Stimulated activated CD8-positive, alpha-beta memory T cell treated with anti-CD3 and anti-CD28 coated beads, Interleukin-7, amount 100 ng/mL, for 1 hour (primary cell): ENCODE measurements at places on chromosomes 4 and X.

DNA sequence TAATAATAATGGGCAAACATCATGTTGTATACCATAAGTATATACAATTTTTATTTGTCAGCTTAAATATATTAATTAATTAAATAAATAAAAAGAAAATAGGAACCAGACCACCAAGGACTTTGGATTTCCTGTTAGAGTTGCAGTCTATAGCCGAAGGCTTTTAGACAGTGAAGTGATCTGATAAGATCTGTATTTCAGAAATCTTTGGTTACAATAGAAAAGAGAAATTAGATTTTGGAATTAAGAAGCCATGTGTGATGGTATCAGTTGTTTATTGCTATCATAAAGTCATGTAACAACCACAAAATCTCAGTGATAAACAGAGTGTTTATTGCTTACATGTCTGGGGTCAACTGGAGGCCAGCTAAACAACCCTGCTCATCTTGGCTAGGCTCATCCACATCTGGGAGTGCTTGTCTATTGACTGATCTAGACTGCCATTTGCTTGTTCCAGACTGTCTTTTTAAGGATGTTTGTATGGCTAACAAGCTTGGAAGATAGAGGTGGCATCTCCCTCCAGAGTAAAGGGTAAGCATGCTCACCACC, 142.1 kb upstream of the USP9X start:
- no peak for DNase-seq

DNA sequence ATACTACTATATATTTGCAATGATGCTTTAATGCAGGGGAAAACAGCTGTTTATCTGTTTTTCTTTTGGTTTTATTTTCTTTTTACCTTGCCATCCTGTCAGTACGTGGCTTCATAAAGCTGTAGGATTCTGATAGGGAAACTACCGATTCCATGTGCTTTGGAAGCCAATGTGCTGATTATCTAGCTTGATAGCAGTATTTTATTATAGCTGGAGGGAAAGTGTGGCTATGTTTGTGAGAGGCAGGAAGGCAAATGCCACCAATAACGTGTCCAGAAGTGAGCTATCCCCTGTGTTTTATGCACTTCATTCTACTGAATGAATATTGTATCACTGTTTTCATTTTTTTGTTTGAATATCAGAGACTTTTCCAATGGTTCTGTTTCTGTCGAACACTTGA, 43.7 kb downstream of the IL15 start:
- DNase-seq: no peak

DNA sequence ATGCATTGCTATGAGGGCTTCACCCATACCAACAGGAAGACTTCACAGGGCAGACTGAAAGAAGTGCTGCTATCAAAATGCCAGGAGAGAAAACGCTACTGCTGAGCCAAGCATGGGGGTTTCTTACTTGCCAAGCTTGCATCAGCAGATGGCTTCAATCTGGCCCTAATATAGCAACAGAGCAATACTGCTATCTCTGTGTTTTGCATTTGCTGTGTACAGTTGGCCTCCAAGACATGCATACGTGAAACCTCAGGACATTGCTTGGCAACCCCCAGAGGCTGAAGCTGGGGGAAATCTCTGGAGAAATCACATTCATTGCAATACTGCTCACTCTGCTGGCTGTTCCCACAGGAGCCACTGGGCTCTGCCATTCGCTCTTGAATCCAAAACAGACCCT, 127.2 kb upstream of the GPC4 start:
- no peak for DNase-seq

GRCh38 chr4:80592950-80593349, 257.4 kb downstream of the CFAP299 start:
- DNase-seq: no peak

DNA sequence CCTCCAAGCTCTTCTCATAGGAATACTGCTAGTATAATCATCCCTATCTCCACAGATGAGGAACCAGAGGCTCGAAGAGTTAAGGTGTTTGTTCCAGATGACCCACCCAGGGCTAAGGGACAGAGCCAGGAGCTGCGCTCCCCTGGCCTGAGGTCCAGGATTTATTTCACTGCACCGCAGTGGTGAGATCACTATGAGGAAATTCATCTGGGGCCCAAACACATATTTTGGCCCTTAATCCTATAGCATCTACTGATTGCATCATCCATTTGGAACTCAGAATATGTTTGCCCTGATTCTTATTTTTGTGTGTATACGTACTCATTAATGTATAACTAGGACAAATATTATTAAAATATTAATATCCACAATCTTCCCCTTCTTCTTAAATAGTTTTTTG, 100.1 kb upstream of the RBPJ start:
- DNase-seq: no peak

GRCh38 chrX:6149060-6149872, 79.4 kb downstream of the NLGN4X start:
- DNase-seq: no peak

DNA sequence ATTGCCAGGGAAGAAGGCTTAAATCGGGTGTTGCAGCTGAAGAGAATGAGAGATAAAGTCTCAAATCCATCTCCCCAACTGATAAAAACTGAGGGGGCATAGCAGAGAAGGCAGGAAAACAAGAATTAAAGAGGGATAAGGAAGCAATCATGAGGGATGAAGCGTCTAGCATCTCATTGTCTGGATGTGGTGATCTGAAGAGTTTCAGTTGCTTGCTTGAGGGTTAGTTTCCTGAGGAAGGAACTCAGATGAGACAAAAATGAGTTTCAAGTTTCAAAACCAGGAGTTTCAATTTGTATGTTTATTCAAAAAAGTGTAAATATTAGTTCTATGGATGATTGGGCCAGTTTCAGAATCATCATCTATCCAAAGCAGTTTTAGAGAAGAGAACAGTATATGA, 496.9 kb downstream of the RAB28 start:
- no peak for DNase-seq

- no peak for DNase-seq
Observed at GRCh38 chr4:188439641-188440311, 300.5 kb downstream of the TRIML1 start.
